Muscle of arm (tissue), 14 donors: ENCODE measurements at places on chromosomes 6 and 20. TPM values are rescaled to one million over a fixed set of nuclear protein-coding genes. Genes with fewer than 3 reads are reported as not detected.

The MTG2 gene
- polyA plus RNA-seq = 26.8 TPM

The ERVFRD-1 gene
- polyA plus RNA-seq = 0.16 TPM

The RALGAPB gene
- polyA plus RNA-seq = 21.6 TPM

The MTCH1 gene
- polyA plus RNA-seq = not detected

The EDN1 gene
- 2.5 TPM for polyA plus RNA-seq

The DEFB127 gene
- polyA plus RNA-seq = not detected

GRCh38 chr6:114068771-114069170 lies 97.8 kb upstream of the HDAC2 start:
- DNase-seq = peak; percentile 66

DNA sequence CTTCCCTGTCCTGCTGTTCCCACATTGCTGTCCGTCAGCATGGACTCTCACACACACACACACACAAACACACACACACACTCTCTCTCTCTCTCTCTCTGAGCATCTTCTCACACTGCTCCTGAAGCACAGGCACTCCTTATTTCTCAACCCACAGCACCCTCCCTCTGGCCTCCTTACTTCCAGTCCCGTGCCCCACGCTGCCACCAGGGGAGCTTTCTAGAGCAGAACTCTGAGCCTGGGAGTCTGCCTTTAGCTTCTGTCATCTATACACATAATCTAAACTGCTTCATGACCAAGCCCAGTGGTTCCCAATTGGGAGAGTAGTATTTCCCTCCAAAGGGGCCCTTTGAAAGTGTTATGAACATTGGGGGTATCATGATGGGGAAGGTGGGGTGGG lies 29.1 kb downstream of the HECA start:
- no peak for DNase-seq

DNA sequence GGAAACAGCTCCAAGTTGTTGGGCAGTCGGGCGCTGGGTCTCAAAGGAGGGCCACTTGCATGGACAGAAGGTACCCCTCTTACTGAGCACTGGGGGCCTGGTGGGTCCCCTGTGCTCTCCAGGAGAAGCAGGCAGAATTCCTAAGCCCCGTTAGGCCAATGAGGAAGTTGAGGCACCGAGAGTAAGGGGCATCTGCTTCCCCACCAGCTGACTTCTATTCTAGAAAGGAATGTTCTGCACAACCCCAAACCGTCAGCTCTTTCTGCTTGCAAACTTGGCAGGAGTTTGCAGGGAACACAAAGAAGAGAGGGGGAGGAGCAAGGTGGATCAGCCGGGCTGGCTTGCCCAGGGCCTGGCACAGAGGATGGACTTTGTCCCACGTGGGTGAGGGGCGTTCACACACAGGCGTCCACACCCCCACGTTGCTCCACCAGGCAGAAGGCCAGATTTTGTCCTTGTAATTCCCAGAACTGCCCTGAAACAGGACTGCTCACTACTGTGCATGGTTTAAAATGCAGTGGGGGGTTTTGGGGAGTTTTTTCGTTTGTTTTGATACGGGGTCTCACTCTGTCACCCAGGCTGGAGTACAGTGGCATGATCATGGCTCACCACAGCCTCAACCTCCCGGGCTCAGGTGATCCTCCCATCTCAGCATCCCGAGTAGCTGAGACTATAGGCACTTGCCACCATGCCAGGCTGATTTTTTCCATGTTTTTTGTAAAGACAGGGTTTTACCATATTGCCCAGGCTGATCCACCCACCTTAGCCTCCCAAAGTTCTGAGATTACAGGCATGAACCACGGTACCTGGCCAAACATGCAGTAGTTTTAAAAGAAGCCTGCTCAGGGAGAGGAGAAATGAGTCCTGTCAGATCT lies 93.3 kb downstream of the SNX5 start:
- peak; percentile 80 for DNase-seq

DNA sequence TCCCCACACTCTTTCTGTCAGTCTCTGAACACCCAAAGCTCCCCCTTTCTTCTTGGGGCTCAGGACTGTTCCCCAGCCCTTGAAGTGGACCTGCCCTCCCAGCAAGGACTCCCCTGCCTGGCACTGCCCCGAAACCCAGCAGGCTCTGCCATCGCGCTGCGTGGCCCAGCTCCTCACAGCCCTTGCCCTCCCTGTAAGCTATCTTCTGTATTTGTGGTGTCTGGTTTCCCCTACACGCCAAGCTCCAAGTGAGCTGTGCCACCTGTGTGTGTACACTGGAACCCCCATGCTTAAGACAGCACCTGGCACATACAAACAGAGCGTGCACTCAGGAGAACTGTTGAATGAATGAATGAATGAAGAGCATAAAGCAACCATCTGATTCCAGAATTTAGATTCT lies 57.7 kb downstream of the TMEM242 start:
- DNase-seq = no peak

- DNase-seq = no peak
These were observed 33.2 kb downstream of the SLC22A23 start for GRCh38 chr6:3423439-3424184.

GRCh38 chr20:11108102-11108810 lies 434.5 kb upstream of the JAG1 start:
- no peak for DNase-seq

GRCh38 chr6:116196841-116197240 lies 57.0 kb downstream of the TSPYL4 start:
- no peak for DNase-seq

GRCh38 chr6:169864148-169865020 lies 113.0 kb downstream of the ERMARD start:
- no peak for DNase-seq

- DNase-seq = peak; percentile 45
These were observed 32.3 kb upstream of the SCUBE3 start for GRCh38 chr6:35181308-35181932.

- DNase-seq = no peak
These were observed 290.0 kb downstream of the HAO1 start for GRCh38 chr20:7650086-7650879.

GRCh38 chr6:119234941-119235340 lies 114.6 kb downstream of the MAN1A1 start:
- DNase-seq = no peak

GRCh38 chr20:50219600-50219999 lies 29.0 kb downstream of the CEBPB start:
- DNase-seq = no peak

GRCh38 chr6:52216932-52217575 lies 27.2 kb downstream of the IL17F start:
- DNase-seq = no peak

DNA sequence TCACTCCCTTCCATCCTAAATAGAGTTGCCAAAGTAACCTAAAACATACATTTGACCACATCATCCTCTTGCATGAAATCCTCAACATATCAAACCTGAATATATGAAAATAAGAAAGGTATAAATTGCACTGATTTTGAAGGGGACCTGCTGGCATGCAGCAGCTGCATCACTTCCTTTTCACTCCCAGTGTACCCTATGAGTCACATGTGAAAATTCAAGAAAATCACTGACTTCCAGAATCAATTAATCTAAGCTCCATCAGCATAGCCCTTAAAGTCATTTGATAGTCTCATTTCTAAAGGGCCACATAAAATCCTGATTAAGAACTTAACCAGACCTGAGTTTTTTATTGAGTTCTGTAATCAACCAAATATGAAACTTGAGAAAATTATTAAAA lies 24.3 kb downstream of the SNX14 start:
- no peak for DNase-seq
